Stimulated activated CD4-positive, alpha-beta T cell treated with anti-CD3 and anti-CD28 coated beads, Interleukin-15, amount 100 ng/mL, for 1 hour (primary cell): ENCODE measurements at places on chromosomes 3 and 15.

GRCh38 chr3:78348664-78349063, 1308.8 kb downstream of the ROBO2 start:
- DNase-seq = no peak

GRCh38 chr15:52856286-52856685, 66.2 kb upstream of the ONECUT1 start:
- DNase-seq = no peak

- no peak for DNase-seq
Measured at GRCh38 chr15:58472221-58472620, 40.4 kb downstream of the LIPC start.

- no peak for DNase-seq
Measured at GRCh38 chr15:62797171-62797570, 245.4 kb upstream of the TPM1 start.

GRCh38 chr3:190505381-190506003, 8.4 kb upstream of the IL1RAP start:
- DNase-seq = no peak

- no peak for DNase-seq
Measured at GRCh38 chr3:189309400-189309975, 137.7 kb downstream of the TPRG1 start.

GRCh38 chr3:49183873-49184272, 12.5 kb downstream of the KLHDC8B start:
- no peak for DNase-seq

DNA sequence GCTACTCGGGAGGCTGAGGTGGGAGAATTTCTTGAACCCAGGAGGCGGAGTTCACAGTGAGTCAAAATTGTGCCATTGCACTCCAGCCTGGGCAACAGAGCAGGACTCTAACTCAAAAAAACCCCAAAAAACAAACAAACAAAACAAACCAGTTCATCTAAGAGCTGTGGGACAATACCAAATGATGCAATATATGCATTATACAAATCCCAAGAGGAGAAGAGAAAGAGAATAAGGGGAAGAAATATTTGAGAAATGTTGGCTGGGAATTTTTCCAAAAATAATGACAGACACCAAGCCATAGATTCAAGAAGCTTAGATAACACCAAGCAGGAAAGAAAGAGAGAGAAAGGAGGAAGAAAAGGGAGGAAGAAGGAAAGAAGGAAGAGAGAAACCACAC, 82.5 kb downstream of the KLF13 start:
- no peak for DNase-seq

DNA sequence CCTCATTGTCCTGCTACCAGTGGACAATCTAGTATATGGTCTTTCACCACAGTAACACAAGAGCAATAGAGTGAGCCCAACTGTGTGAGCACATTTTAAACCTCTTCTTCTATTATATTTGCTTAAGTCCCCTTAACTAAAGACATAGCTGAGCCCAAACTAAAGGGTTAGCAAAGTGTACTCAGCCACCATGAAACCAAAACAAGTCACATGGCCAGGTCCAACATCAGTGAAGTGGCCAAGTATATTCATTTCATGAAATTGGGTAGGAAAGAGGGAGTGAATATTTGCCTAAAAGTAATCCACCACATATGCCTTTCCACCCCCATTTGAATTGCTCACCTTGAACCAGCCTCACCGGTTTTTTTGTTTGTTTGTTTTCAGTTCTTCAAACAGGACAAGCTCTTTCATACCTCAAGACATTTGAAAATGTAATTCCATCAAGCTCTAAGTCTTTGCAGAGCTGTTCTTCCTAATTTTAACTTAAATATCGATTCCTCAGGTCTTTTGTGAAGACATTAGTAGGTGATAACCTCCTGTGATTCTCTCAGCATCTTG, 327.0 kb upstream of the SEMA6D start:
- DNase-seq = no peak

DNA sequence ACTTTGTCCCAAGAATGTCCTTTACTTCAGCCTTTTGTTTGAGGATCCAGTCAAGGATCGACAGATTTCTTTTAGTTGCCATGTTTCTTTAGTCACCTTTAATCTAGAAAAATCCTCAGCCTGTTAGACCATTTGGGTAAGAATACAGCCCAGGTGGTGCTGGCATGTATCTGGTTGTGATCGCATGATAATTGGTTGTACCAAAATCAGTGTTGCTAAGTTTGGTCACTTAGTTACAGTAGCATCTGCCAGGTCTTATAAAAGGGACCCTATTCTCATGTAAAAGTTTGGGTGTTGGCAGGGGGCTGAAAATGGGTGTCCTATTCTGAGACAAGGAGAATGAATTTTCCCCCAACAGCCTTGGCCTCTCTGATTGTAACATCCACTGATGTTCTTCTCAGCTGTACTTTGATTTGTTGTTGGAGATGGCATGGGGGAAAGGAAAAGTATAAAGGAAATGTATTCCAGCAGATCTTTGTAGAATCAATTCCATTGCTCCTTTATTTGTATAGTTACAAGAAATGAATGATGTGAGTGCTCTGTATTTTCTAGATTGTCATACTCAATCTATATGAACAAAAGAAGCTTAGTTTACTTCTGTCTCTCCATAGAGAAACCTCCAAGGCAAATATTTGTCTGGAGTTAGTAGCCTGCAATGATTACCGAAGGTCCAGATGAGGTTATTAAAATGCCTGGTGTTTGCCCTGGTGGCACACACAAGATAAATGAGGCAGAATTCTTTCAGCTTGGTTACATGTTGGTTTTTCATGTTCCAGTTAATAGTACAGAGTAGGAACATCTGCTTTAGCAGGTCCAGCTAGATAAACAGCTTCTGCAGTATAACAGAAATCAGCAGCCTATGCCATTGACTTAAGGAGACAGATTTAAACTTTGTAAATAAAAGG, 65.7 kb downstream of the CMTM8 start:
- DNase-seq = no peak

GRCh38 chr3:58963928-58964503, 85.8 kb downstream of the CFAP20DC start:
- no peak for DNase-seq

DNA sequence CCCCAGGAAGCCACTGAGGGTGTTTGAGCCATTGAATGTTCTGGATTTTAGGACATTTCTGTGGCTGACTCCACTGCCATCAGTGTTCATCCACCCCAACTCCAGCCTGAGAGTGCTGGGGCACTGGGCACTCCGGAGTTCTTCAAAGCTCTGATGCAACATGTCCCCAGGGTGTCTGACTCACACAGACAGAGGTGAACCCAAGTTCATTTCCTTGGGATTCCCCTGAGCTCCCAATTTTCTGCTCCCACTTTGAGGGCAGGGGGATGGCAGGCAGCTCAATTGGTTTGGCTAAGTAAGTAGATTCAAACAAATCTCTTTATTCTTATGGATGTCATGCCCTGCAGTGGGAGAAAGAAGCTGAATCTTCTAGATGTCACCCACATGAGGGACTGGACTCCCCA, 2.2 kb downstream of the STRA6 start:
- no peak for DNase-seq

DNA sequence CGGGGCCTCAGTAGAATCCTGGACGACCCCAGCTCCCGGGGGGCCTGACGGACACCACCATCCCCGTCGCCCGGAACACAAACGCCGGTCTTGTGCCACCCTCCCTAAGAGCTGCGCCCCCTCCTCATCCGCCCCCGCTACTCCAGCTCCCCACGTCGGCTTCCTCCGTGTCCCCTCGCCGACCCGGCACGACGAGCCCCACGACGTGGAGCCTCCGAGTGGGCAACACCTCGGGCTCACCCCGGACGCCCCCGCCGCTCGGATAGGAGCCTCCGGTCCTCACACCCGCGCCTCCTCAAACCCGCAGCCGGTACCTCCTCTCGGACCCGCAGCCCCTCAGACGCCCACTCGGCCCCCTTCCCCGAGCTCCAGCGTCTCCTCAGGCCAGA, 525 bp downstream of the NPTN start:
- DNase-seq = no peak

GRCh38 chr15:71325481-71325880, 210.2 kb downstream of the THSD4 start:
- no peak for DNase-seq

DNA sequence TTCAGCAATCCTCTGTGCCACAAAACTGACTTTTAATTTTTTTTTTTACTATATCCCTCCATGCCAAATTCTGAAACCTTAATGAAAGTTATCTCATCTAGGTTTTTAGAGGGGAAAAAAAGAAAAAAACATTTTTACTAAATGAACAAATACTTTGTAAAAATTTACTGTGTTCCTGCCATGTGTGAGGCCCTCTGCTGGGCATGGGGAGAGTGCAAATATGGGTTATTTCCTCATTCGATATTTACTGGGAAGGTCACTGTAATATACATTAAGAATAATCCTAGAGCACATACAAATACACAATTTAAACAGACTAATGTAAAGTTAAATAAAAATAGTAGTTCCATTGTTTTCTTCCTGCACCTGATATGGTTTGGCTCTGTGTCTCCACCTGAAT, 215.0 kb downstream of the GRM7 start:
- no peak for DNase-seq

DNA sequence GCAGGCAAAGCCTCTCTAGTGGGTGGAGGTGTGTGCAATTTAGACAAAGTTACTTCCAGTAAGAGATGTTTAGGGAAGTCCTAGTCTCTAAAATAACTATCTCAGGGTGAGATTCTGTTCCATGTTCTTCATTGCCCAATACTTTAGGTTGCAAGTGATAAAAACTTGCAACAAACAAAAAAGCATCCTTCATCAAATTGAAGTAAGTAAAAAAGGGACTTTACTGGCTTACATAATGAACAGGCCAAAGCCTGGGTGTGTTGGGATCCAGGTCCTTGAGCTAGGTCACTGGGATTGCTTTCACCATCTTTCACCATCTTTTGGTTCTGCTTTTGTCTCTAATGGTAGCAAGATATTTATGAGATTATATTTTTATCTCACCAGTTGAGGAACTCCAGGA, 38.3 kb downstream of the CX3CR1 start:
- no peak for DNase-seq

GRCh38 chr15:34275154-34275553, 50.3 kb downstream of the EMC4 start:
- DNase-seq = no peak

DNA sequence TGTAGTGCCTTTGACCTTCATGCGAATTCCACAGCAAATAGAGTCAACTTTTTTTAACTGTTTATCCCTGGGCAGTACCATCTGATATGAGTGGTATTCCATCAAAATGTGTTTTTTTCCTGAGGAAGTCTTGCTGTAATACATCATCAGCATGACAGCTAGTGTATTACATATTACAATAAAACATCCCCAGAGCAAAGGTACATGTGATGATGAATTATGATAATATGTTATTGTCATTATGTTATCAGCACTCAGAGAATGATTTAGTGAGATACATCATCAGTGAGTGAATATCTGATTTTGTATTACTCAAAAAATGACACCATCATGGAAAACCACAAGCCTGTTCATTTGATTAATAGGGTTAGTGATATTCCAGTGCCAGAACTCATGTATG, 69.7 kb upstream of the ARL6 start:
- no peak for DNase-seq

GRCh38 chr3:196166741-196167140, 44.5 kb downstream of the ZDHHC19 start:
- DNase-seq = no peak

- DNase-seq = no peak
Measured at GRCh38 chr15:35540885-35541284, 5.1 kb downstream of the DPH6 start.

- no peak for DNase-seq
Measured at GRCh38 chr3:172174513-172175253, 135.3 kb downstream of the FNDC3B start.

DNA sequence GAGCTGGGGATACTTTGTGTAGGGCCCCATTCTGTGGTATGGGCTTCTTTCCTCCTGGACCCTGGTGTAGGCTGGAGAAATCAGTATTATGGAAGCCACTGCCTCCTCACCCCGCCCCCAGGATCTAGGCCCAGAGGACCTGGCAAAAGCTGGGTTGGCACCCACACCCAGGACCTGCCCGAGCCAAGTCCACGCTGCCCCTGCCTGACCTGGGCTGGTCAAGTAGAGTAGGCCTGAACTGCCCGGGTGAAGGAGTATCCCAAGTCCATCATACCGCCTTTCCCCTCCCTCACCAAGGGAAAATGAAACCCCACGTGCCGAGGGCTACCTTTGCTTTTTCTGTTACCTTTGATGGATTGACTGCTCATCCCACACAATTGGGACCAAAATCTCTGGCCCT, 37.7 kb upstream of the TRAK1 start:
- no peak for DNase-seq

- no peak for DNase-seq
Measured at GRCh38 chr3:37505415-37505814, 331.0 kb upstream of the LRRFIP2 start.

- no peak for DNase-seq
Measured at GRCh38 chr15:98506711-98507110, 141.6 kb upstream of the IGF1R start.

DNA sequence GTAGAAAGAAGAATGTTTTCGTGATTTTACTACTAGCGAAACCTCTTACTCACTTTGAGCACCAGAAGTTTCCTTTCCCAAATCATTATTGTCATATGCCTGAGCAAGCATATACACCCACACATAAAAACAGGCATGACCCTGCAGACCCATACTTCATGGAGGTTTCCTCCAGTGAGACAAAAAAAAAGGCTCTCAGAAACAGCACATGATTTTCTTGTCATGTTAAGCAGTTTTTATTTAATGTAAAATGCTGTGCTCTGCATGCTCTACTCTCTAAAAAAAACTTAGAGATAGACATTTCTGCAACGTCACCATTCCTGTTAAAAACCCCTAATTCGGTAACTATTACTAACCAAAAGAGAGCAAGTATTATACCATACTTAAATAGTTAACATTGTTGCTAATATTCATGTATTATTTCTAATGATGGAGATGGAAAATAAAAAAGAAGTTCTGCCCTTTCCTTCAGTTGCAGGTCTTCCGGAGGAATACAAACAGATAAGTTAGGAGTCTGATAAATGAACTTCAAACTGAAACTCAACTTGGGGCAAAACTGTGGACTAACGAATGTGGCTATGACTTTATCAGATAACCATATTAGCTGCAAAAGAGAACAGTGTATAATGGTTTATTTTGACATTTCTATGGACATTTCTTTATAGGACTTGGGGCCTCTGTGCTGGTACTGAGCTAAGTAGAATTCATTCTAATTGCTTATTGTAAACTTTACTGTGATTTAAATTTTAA, 15.9 kb downstream of the CD200R1 start:
- no peak for DNase-seq

DNA sequence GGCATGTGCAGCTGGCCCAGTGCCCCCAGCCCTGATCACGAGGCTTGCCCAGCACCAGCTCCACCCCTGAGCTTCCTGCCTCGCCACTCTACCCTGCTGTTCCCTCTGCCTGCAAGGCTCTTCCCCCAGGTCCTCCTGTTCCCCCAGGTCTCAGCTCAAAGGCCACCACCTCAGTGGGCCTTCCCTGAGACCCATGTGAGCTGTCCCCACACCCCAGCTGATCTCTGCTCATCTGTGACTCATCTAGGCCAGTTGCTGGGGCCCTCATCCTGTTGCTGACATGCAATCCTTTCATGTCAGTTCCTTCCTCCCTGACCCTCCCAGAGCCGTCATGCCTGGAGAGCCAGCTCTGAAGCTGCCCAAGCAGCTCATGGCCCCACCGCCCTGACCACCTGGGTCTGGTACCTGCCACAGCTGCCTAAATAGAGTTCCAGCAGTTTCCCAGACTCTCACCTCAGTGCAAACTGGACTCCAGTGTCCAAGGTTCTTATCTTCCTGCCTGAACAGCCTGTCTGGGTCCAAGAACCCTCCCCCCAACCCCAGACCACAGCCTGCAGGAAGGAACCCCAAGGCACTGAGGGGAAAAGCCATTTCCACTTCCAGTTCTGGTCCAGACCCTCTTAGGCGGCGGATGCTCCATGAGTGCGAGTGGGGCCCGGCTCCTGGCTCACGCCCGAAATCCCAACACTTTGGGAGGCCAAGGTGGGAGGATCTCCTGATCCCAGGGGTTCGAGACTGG, 116.6 kb upstream of the IQSEC1 start:
- DNase-seq = no peak

- no peak for DNase-seq
Measured at GRCh38 chr3:58350627-58351013, 17.9 kb downstream of the PXK start.
